ENCODE measurements at places on chromosomes 1 and 21.

DNA sequence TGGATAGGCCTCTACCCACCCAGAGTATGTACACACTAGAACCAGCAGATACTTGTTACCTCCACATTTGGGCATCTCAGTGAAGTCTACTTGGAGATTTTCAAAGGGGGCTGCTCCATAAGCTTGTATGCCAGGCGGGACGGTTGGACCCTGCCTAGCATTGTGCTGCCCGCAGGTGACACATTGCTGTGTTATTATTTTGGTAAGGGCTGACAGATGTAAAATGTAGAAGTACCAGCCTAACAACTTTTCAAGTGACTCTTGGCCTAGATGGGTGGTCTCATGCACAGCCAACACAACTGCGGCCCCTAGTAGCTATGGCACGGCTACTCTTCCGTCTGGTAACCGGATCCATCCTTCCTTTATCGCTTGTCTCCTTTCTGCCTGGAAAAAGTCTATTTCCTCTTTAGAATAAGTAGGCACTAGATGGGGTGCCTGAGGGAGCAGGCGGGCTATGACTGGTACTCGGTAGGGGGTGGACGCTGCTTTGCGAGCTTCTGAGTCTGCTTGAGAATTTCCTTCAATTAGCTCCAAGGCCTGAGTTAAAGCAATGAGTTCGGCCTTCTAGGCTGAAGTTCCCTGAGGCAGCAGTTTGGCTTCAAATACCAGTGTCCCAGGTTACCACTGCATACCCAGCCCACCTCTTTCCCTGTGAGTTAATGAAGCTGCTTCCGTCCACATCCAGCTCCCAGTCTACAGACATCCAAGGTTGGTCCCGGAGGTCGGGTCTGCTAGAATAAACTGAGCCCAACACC, 405.3 kb downstream of the TGFB2 start:
- no peak for DNase-seq

GRCh38 chr1:246705368-246705767, 18.8 kb upstream of the SCCPDH start:
- no peak for DNase-seq

- no peak for DNase-seq
These were observed 25.4 kb downstream of the ASH1L start for GRCh38 chr1:155537193-155537592.

GRCh38 chr21:44625756-44626155, 1.1 kb upstream of the KRTAP10-9 start:
- no peak for DNase-seq

- DNase-seq: no peak
These were observed 24.7 kb downstream of the CYP2J2 start for GRCh38 chr1:59901770-59902388.

DNA sequence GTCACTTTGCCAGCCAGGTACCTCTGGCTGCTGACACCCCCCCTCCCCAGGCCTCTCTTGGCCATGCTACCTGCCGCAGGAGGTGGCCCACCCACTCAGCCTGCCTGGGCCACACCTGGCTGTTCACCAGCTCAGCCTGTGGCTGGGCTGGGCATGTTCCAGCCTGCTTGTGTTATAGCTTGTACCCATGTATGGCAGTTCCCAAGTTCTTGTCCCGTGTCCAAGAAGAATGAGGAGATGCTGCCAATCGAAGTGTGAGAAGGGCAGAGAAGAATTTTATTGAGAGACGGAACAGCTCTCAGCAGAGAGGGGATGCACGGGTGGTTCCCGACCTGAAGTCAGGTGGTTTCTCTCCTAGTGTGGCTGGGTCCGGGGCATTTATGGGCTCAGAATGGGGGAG, 3.9 kb upstream of the MMEL1 start:
- no peak for DNase-seq

- no peak for DNase-seq
These were observed 480.2 kb upstream of the RUNX1 start for GRCh38 chr21:35529171-35529863.

DNA sequence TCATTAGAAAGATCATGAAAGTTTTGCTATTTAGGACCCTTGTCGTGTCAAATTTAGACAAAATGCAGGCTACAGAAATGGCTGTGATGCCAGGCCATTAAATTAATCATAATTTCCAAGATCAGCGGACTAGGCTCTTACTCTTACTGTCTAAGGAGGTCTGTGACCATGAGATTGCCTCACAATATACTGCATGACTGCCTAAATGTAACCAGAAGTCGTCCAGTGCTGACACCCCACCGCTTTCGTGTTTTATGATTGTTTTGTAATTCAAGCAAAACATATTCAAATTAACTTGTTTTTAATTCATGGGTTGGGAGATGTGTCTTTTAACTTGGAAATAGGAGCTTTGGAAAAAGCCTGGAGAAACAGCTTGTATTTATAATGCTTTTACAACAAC, 947.5 kb downstream of the BRINP3 start:
- no peak for DNase-seq
